ENCODE measurements at places on chromosomes 16 and 17. TPM values are rescaled to one million over a fixed set of nuclear protein-coding genes. Genes with fewer than 3 reads are reported as not detected.

Gene KRT17
- polyA plus RNA-seq: not detected

Gene MAP3K14
- 6.7 TPM for polyA plus RNA-seq

Gene MT4
- not detected for polyA plus RNA-seq

Gene SLC2A4
- not detected for polyA plus RNA-seq

Gene ST6GALNAC2
- not detected for polyA plus RNA-seq

Gene NGFR
- 6.7 TPM for polyA plus RNA-seq

Data from neural cell (in vitro differentiated cells).